Fibroblast of skin of right biceps (primary cell): ENCODE measurements at places on chromosomes 11 and 22.

DNA sequence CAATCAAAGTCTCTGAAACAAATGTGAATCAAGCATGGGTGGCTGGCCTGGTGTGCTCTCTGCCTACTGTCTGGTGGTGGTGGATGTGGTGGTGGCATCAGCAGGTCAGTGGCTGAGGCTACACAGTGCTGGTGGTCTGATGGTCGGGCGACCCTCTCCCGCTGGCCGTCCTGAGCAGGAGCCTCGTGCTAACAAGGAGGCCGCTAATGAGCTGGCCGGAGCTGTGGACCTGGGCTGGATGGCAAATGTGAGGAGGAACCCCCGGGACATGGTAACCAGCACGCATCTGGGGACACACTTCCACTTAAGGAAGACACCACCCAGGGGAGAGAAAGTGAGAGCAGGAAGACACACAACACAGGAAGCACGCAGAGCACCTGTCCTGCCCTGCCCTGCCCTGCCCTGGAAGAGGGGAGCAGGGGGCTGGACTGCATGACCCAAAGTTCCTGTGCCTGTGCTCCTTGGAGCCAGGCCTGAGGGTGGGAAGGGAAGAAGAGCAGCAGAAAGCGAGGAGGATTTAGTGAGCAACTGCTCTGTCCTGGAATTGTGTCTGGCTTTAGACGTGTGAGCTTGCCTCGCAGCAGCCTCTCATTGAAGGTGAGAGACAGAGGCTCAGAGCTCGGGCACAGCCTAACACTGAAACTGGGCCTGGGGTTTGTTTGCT lies 23.7 kb downstream of the SLC37A2 start:
- DNase-seq, result no peak

GRCh38 chr22:49468487-49469198 lies 359.0 kb downstream of the BRD1 start:
- DNase-seq, result no peak

DNA sequence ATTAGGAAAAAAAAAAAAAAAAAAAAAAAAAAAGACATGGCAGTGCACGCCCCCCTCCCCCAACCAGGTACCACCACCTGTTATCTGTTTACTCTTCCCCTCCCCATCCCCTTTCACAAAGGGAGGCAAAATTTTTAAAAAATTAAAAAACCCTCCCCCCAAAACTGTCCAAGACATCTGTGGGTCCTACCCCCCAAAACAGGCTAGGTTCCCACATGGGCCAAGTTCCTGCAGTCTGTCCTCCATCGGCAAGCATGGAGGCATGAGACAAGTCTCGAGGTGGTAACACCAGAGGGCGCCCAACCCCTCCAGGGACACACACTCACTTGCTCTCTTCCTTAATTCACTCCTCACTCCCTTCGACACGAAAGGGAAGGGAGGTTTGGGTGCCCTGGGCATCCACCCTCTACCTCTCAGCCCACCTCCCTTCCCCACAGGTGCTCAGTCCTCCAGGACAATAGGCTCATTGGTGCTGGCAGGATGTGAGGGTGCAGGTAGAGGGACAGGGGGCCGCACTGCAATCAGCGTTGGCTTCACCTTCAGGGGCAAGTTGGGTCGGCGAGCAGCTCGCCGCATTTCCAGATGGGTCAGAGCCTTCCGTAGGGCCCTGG lies 2.2 kb upstream of the TUT1 start:
- DNase-seq, result peak; percentile 74

DNA sequence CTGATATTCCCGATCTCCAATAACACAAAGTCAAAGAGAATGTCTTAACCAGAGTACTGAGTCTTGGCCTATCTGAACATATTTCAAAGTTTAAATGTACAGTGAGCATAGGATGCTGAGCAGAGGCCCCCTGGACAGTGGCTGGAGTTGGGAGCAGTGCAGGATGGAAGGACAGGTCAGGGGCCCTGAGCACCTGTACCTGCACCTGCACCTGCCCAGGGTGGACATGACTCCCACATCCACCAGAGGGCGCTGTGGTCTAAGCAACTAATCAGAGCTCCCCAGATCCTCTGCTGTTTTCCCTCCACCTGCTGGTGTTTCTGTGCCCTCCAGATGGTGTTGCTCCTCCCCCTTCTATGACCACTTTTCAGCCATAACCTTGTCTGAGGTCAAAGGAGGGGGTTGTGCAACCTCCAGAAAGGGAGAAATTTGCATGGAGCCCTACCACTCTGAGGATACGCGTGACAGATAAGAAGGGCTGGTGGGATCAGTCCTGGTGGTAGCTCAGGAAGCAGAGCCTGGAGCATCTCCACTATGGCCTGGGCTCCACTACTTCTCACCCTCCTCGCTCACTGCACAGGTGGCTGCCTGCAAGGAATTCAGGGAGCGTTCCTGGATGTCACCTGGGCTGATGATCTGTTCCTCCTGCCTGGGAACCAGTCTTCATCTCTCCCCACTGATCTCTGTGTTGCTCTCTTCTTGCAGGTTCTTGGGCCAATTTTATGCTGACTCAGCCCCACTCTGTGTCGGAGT lies 49.1 kb upstream of the VPREB1 start:
- DNase-seq, result peak; percentile 48

DNA sequence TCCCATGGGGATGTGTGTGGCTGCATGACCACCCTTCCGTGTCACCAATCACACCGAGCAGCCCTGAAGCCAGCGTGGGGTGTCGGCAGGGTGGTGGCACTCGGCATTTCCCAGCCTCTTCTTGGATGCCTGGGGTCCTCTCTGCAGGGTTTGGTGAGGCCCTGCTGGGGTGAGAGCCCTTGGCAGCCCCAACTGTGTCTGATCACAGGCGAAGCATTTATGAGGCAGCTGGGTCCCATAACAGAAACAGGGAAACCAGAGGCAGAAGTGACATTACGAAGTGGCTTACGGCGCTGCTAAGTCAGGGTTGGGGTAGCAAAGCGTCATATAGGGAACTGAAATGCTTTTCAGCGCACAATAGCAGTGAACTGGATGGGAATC lies 92.3 kb upstream of the SEPTIN5 start:
- DNase-seq, result no peak

DNA sequence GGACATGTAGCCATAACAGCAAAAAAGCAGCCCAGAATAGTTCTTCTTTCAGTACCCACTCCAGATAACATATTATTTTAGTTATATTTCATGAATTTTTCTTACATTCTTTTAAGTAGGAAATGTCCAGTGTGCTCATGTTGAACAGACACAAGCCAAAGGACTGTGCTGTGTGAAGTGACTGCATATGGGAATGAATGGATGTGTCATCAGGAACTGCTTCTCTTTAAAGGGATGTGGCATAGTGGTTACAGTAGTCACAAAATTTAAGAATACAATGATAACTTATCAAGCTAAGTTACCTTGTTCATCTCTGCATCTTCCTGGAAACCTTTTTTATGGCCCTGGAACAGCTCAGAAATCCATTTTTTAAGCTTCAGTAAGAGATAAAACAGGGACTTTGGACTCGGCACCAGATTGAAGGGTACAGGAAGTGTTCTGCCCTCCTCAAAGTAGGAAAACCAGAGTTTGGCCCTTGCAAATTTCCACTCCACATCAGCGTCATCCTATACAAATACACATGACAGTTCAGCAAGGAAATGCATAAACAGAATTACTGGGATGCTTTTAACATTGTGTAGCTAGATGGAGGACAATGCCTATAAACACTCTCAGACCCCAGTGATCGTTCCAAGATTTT lies 112.8 kb downstream of the TRPC6 start:
- peak; percentile 42 for DNase-seq

GRCh38 chr11:46295312-46296058 lies 18.0 kb downstream of the CREB3L1 start:
- peak; percentile 86 for DNase-seq

- peak; percentile 45 for DNase-seq
These were observed 88.4 kb downstream of the PDE2A start for GRCh38 chr11:72585762-72586311.

GRCh38 chr22:17968126-17968525 lies 56.2 kb downstream of the MICAL3 start:
- no peak for DNase-seq

DNA sequence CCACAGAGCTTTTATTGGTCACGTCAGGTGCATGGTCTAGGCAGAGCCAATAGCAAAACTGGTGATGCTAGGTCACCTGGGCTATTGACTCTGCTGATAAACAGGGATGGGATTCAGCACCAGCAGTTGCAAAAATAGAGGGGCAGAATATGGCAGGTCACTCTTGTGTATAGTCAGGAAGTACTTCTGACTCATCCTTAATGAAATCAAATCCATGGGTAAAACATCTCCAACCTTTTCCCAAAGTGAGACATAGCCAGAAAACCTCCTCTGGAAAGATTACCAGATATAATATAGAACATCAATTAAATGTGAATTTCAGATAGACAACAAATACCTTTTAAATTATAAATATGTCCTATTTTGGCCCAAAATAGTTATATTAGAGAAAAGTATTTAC lies 383.2 kb downstream of the METTL15 start:
- peak; percentile 10 for DNase-seq

GRCh38 chr11:120750647-120751549 lies 239.3 kb downstream of the GRIK4 start:
- no peak for DNase-seq

- DNase-seq, result no peak
These were observed 22.6 kb upstream of the E2F8 start for GRCh38 chr11:19263333-19263732.
